ENCODE measurements at places on chromosomes 13 and 19.

- no peak for DNase-seq
Observed at GRCh38 chr19:6835501-6835900, 51.9 kb upstream of the ADGRE1 start.

DNA sequence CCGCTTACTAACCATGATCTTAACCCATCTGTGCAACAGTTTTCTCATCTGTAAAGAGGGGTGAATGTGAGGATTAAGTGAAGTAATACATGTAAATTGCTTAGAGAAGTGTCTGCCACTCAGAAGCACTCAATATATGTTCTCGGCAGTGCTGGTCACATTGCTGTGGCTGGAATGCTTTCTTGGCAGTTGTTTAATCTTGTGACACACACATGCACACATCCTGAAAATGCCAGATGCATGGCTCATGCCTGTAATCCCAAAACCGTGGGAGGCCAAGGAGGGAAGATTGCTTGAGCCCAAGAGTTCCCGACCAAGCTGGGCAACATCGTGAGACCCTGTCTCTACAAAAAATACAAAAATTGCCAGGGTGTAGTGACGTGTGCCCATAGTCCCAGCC, 4.9 kb upstream of the DMKN start:
- DNase-seq: no peak

GRCh38 chr13:100203696-100204367, 114.9 kb downstream of the PCCA start:
- no peak for DNase-seq

- no peak for DNase-seq
Observed at GRCh38 chr13:40024204-40024966, 368.9 kb downstream of the COG6 start.

- no peak for DNase-seq
Observed at GRCh38 chr19:15641901-15642491, 1.3 kb downstream of the CYP4F3 start.

GRCh38 chr13:75153386-75153785, 328.6 kb downstream of the TBC1D4 start:
- DNase-seq: no peak

- no peak for DNase-seq
Observed at GRCh38 chr19:28509079-28509895, 703.7 kb downstream of the UQCRFS1 start.

GRCh38 chr19:39410831-39411080, 1.7 kb upstream of the PLEKHG2 start:
- no peak for DNase-seq

GRCh38 chr13:74171641-74172040, 37.4 kb upstream of the KLF12 start:
- no peak for DNase-seq

DNA sequence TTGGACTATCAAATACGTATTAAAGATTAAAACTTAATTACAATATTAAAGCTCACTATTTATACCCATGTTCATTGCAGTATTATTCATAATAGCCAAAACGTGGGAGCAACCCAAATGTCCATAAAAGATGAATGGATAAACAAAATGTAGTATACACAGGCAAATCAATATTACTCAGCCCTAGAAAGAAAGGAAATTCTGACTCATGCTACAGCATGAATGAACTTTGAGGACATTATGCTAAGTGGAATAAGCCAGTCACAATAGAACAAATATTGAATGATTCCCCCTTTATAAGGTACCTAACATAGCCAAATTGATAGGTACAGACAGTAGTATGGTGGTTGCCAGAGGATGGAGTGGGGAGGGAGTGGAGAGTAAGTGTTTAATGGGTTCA, 457.3 kb downstream of the FGF14 start:
- DNase-seq: no peak

- no peak for DNase-seq
Observed at GRCh38 chr13:113936166-113936965, 37.5 kb downstream of the C13orf46 start.

GRCh38 chr13:36981156-36981743, 17.9 kb downstream of the ALG5 start:
- DNase-seq: no peak

GRCh38 chr13:41059456-41060081, 1.7 kb upstream of the WBP4 start:
- DNase-seq: no peak
